Anterior cingulate cortex (tissue), 58 donors: ENCODE measurements at places on chromosomes 13 and 19.
A peak's percentile ranks its signal among the peaks of the same experiment; 100 is the strongest.

DNA sequence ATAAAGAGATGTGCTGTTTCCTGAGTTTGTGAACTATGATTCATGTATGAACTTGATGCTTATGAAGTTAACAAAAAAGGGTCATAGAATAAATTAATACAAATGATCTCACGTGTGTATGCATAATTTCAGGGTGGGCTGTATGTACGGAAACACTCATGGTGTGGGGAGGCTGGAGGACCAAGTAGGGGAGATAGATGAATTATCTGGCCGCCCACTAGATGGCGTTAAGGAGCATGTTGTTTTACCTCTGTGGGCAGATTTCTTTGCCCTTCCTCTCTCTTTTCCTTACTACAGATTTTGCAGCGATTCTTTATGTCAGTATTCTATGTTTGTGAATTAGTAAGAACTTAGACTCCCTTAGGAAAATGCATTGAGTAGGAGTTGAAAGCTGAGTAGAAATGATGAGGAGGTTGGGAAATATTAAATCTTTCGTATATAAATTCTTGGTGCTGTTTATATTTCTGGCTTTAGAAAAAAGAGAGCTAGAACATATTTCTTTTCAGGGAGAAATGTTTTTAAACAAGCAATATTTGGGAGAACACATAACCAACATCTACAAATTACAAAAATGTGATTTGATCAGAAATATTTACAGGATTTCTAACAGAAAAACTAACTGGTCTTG is 47.4 kb upstream of the TMTC4 start:
- DNase-seq = peak; percentile 4

DNA sequence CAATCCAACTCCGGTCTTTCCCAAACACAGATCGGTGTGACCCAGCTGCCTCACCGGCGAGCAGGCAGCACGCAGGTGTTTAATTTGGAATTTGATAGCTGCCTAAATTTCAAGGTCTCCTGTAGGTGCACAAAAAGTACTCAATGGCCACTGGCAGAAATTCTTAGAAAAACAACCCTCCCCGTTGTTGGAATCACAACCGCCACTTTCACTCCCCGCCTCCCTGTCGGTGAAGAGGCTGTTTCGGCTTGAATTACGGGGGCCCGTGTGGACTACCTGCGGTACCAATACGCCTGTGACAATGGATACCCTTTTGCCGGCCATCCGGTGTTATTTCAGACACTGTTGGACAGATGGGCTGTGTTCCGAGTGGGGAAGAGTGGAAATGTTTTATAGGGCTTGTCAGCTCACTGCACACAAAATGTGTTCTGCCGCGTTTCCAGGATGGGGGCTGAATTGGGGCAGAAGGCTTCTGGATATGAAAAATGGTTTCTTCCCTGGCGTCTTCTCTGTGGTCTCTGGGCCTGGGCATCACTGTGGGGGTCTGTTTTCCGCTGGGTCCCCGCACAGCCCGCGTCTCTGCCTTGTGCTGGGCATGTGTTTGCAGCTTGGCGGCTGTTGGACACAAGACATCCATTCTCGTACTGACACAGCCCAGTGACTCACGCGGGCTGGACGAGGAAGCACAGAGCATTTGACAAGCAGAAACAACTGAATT is 45.4 kb downstream of the ZIC5 start:
- no peak for DNase-seq

DNA sequence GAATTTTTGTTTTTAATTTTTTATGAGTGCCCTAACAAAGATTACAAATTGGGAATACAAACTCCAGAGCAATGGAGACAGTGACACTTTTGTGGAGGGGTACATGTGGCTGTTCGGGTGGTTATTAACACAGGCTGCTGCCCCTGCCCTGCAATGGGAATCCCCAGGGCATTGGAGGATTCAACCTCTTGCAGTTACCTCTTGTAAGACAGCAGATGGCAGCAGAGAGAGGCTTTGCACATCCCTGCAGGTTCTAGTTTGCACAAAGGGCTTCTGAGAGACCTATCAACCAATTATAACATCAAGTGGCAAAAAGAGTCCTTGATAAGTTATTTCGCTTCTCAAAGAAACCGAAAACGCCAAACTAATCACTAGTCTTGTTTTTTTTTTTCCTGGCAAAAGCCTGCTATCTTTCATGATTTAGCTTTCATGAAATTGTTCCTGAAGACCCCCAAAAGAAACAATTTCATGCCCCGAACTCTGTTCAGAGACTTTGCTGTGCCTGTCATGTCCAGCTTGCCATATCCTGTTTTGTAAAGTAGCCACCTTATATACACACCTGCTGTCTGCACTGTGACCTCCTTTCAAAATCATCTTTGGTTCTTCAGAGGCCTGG is 10.4 kb downstream of the GJB2 start:
- peak; percentile 33 for DNase-seq

- DNase-seq = no peak
Observed at GRCh38 chr19:18414504-18415177, 4.6 kb upstream of the SSBP4 start.

DNA sequence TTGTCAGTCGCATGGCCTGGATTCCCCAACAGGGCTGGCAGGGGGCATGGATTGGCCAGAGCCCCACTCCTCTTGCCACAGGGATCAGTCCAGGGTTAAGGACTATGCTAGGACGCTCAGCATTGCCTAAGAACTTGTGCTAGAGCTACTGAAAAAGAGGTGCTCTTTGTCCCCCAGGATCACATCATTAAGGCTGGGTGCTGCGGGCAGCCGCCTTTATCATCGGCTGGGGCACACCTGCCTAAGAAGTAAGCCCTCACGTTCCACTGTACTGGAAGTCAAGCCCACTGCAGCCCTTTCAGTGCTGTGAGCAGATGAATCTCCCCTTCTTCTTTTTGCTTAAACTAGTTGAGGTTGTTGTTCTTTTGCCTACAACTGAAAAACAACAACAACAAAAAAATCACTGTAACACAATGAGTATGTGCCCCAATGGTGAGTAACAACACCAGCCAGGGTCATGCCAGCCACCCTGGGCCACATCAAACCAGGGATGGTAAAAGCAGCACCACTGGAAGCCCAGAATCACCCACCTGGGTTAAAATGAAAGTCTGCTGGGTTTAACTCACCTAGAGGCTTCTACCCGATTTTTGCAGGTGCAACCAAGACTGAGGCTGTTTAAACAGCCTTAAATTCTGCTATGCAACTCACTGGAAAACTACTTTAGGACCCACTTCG is 20.6 kb downstream of the STK24 start:
- DNase-seq = no peak

DNA sequence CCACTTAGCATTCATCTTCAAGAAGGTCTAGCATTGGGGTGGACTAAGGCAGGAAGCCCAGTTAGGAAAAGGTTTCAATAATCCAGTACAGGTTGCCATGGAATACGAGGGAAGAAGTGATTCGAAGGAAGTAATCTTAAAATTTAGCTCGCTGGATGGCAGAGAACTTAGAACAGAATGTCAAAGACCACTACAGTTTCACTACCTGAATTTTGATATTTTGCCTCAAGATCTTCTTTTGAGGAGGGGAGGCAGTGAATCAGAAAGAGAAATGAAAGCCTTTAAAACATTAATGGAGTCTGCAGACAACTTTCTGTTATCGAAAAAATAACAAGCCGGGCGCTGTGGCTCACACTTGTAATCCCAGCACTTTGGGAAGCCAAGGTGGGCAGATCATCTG is 7.0 kb upstream of the RAB8A start:
- DNase-seq = no peak

GRCh38 chr13:24237356-24237755 is 72.0 kb upstream of the C1QTNF9 start:
- no peak for DNase-seq

- no peak for DNase-seq
Observed at GRCh38 chr13:110154410-110154933, 152.5 kb downstream of the COL4A1 start.

DNA sequence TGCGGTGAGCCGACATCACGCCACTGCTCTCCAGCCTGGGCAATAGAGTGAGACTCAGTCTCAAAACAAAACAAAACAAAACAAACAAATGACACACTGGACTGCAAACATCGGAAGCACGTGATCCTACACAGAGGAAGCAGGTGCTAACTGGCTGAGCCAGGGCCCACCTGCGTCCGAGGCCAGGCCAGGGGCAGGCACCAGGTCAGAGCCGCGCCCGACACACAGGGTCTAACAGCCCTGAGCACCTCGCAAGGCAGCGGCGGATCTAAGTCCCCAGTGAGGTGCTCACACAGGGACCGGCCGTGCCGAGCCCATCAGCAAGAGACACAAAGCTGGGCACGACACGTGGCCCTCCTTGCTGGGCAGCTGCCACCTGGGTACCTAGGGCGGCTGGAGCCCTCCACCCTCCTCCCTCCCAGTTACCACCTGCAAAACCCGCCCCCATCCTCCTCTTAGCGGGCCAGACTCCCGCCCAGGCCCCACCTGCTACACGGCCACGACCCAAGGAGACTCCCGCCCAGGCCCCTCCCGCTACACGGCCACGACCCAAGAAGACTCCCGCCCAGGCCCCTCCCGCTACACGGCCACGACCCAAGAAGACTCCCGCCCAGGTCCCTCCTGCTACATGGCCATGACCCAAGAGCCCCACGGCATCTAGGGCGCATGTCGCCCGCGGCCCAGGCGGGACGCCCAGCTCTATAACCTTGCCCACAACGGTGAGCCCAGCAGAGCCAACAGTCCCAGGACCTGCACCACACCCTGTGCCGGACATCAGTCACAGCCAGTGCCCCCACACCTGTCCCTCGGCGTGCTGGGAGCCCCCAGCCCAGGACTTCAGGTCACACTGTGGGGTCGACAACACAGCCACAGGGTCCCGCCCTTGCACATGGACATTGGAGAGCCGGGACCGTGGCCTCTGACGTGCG is 15.6 kb downstream of the AP3D1 start:
- no peak for DNase-seq

DNA sequence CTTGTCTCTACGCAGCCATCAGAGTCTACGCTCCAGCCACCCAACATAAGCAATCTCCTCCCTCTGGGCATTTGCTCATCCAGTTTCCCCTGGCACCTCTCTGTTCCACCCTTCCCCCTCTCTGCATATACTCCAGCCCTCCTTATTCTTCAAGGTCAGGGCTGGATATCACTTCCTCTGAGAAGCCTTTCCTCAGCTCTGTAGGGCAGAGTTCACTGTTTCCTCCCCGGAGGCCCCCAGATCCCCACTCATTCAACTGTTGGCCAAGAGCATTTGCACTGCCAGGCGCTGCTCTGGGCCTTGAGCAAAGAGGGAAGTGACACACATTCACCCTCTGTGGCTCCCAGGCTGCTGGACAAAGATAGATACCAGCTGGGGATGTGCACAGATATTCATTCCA is 3.3 kb downstream of the FCGRT start:
- DNase-seq = no peak

GRCh38 chr19:8641908-8642547 is 11.6 kb downstream of the NFILZ start:
- DNase-seq = no peak

- DNase-seq = no peak
Observed at GRCh38 chr19:1284293-1284978, 1.2 kb upstream of the EFNA2 start.

- no peak for DNase-seq
Observed at GRCh38 chr19:33349319-33350289, 23.9 kb upstream of the CEBPG start.

GRCh38 chr13:50780201-50781015 is 63.1 kb downstream of the DLEU7 start:
- no peak for DNase-seq

DNA sequence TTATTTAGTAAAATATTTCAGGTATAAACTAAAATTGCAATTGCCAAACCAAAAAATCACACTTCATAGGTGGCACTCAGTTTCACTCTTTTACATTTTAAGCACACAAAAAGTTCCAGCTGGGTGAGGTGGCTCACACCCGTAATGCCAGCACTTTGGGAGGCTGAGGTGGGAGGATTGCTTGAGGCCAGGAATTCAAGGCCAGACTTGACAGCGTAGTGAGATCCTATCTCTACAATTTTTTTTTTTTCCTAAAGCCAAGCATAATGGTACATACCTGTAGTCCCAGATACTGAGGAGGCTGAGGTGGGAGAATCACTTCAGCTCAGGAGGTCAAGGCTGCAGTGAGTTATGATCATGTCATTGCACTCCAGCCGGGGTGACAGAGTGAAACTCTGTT is 20.6 kb upstream of the SLC46A3 start:
- DNase-seq = no peak

GRCh38 chr19:8430650-8431049 is 14.1 kb upstream of the HNRNPM start:
- DNase-seq = no peak

DNA sequence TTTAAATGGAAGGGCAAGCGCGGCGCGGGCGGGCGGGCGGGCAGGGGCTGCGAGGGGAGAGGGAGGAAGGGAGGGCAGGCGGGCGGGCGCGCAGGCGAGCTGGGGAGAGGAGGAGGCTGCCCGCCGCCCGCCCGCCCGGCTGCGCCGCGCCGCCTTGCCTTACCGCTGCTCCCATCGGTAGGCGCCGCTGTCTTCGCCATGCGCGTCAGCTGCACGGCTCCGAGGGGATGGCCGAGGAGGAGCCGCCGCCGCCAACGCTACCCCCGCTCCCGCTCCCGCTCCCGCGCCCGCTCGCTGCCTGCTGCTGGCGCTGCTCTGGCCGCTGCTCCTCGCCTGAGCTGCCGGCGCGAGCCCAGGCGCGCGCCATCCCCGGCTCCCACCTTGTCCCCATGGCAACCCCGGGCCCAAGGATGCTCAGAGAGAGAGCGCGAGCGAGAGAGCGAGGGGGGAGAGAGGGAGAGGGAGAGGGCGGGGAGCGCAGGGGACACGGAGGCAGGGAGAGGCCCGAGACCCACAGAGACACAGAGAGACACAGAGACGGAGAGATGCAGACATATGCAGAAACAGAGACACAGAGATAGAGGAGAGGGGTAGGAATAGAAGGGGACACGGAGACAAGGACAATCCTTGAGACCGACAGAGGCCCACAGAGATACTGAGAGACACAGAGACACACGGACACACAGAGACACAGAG is 40.3 kb downstream of the DEDD2 start:
- DNase-seq = peak; percentile 76

- no peak for DNase-seq
Observed at GRCh38 chr13:25616674-25617073, 244.9 kb downstream of the ATP8A2 start.

- DNase-seq = no peak
Observed at GRCh38 chr13:113978741-113979481, 5.0 kb upstream of the C13orf46 start.

DNA sequence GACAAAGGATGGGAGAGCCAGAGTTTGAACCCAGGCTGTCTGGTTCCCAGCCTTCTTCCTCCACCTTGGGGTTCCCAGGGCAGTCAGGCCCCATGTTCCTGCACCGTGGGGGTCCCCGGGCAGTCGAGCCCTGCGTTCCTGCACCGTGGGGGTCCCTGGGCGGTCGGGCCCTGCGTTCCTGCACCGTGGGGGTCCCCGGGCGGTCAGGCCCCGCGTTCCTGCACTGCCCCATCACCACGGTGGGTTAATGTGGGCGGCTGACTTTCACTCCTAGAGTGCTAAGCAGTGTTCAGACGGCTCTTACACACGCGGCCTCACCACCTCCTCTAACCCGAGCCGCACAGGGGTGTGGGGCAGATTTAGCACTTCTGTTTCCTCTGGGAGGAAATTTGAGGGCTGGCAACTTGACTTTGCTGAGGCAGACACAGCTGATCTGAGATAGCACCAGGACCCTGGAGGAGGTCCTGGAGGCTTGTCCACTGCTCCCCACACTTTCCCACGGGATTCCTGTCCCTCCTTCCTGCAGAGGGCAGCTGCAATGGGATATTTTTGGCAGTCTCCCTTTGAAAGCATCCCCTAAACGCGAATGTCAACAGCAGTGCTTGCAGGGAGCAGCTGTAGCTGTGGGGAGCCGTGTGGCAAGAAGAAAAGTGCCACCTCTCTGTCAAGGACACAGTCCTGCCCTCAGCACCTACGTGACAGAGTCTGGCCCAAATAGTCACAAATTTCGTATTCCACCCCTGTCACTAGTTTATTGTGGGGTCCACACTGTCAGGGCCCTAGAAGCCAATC is 239.4 kb downstream of the TEX29 start:
- no peak for DNase-seq
